ENCODE measurements at places on chromosomes 2 and 18.
A peak's percentile ranks its signal among the peaks of the same experiment; 100 is the strongest.

DNA sequence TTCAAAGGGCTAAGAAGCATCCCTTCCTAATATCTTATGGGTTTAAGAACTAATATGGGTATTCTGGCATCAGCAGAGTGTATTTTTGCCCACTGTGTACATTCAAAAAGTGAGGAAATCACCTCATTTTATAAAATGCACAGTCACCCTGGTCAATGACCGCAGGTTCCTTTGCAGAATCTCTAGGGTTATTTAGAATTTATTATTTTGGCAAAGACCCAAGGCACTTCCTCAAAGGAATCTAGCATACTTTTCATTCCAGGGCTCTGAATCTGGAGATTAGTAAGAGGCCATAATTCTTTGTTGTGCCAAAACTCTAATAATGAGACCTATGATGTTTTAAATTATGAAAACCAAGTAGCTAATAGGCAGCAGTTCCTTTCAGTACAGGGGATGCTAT is 27.2 kb upstream of the CDH2 start:
- no peak for DNase-seq

- DNase-seq = no peak
These were observed 168.2 kb downstream of the CDH7 start for GRCh38 chr18:65919018-65919417.

- DNase-seq = no peak
These were observed 235.2 kb downstream of the SH3RF3 start for GRCh38 chr2:109364217-109364616.

DNA sequence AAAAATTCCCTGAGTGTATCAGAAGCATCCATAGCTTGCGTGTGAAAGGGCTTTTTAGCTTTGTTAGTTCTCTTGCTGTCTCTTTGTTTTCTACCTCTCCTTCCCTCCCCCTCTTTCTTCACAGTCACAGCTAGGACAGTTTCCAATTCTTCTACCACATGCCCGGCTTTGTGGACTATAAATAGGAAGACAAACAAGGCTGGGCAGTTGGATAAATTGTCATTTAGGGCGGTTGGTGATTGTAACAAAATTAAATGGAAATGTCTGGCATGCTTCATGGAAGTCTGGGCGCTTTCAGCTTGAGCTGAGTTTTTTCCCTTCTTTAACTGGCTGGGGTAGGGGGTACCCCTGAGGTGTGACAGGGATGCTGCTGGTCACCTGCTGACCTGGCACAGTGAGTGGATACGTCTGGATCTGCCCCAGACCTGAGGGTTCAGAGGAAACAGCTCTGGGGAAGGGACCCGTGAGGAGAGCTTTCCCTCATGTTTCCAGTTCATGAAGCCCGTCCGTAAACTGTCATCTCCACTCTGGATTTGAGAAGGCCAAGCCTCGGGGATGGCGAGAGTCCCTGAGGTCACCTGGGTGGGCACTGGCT is 29.0 kb upstream of the GIGYF2 start:
- DNase-seq = no peak

GRCh38 chr18:26482569-26482968 is 65.8 kb downstream of the KCTD1 start:
- no peak for DNase-seq

DNA sequence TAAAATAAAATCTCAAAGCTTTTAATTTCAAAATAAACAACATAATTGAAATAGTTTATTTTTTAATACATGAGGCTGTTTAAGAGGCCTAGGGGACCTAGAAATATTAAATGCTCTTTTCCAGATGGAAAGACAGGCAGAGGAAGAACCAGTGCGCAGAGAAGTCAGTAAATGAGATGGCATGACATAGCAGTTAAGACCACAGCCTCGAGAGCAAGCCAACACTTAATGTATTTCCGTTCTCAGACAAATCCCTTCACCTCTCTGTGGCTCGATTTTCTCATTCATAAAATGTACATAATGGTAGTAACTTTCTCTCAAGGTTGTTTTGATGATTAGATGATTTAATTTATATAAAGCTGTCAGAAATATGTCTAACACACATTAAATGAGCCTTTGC is 405.1 kb upstream of the CWC22 start:
- DNase-seq = no peak

DNA sequence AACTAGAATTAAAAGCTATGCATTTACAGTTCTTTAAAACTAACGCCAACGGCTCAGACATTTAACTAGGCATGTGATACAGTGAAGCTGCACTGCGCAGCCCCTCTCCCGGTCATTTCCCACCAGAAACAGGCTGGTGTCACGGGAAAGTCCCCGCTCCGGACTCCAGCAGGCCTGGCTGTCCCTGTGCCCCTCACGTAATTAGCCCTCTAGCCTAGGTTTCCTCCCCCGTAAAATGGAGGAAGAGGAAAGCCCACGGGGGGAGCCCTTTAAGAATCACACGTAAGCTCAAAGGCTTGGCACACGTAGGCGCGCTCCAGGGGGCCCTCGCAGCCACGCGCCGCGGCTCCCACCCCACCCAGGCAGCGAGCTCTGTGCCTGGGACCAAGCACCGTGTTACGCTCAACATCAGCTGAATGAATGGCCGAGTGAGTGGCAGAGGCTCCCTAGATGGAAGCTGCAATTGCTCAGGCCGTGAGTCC is 48.0 kb downstream of the KCNIP3 start:
- no peak for DNase-seq

DNA sequence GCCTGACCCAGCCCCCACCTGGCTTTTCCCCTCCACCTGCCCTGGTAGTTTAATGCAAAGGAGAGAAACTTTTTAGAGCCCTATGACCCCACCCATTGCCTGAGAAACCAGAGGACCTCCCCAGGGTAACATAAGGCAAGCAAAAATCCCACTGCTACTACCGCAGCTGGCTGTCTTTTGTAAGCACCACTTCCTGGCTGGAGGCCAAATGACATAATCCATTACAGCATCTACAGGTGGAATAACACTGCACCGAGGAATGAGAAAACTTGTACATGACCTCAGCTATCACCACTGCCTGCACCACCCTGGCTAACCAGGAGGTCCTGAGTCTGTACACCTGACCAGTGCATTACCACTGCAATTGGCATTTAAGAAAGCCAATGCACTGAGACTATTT is 149.6 kb upstream of the GALNT5 start:
- DNase-seq = peak; percentile 77

DNA sequence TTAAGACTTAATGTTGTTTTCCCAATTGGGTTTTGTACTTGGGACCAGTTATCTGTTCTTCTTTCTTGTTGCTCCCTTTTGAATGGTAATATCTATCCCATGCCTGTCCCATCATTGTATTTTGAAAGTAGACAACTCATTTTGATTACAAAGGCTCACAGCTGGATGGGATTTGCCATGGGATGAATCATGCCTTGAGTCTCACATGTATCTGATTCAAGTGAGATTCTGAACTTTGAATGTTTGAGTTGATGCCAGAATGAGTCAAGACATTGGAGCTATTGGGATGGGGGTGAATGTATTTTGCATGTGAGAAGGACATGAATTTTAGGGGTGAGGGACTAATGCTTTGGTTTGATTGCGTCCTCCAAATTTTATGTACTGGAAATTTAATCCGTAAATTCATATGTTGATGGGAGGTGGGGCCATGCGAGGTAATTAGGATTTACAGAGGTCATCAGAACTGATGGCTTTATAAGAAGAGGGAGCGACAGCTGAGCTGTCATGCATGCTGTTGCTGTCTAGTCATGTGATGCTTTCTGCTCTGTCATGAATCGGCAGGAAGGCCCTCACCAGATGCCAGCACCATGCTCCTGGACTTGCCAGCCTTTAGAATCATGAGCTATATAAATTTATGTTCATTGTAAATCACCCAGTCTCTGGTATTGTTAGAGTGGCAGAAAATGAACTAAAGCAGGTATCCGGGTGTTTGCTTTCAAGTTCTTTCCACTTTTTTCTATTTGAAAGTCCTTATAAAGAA is 741.3 kb upstream of the RAB6C start:
- DNase-seq = no peak
